ENCODE measurements at places on chromosomes 4 and X.

GRCh38 chr4:110195561-110196205 is 2.7 kb downstream of the ELOVL6 start:
- DNase-seq = peak; percentile 49

- DNase-seq = no peak
These were observed 115.0 kb downstream of the AGTR2 start for GRCh38 chrX:116285501-116285900.

DNA sequence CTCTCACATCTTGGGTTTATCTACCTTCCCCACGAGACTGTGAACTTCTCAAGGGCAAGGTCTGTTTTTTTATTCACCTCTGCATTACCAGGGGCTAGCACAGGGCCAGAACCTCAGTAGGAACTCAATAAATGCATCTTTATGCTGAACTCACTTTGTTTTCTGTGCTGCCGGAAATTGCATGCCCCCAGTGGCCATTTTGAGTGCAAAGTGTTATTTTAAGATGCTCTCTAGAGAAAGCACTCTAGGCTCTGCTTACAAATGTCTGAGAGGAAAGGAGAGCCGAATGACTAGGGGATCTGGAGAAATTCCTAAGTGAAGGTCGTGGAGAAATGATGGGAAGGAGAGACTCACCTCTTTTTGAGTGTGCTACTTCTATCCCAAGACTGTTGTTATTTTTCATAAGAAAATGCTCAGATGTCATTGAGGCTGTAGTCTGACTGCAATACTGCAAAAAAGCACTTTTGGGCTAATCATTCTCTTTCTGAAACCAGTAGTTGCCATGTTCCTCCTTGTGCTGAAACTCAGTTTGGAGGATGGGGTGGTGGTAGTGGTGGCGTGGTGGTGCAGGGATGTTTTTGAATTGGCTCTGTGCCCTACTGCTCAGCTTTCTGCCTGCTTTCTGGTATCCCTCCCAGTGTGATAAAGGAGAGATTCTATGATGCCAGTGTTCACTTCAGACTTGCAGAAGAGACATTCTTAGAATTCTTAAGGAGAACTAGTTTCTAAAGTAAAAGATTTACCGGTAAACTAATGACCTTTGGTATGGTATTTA is 41.3 kb downstream of the DOCK11 start:
- no peak for DNase-seq

DNA sequence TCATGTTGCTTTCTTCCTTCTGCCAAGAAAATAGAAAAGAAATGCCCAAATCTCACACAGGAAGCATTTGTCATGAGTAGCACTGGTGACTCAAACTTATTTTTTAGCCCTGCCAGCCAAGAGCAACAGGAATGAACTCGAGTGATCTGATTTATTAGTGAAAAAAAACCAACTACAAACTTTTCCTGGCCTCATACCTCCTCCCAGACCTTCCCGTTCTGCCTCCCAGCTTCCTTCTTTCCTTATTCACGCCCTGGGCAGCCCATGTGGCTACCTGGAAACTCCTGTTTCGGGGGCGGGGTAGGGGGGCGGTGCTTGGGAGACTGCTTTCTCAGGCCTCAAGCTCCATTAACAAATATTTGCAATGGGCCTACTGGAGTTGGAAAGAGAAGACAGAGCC is 178.5 kb downstream of the NHS start:
- peak; percentile 41 for DNase-seq

- DNase-seq = no peak
These were observed 1.2 kb downstream of the TRIML2 start for GRCh38 chr4:188107931-188108843.

DNA sequence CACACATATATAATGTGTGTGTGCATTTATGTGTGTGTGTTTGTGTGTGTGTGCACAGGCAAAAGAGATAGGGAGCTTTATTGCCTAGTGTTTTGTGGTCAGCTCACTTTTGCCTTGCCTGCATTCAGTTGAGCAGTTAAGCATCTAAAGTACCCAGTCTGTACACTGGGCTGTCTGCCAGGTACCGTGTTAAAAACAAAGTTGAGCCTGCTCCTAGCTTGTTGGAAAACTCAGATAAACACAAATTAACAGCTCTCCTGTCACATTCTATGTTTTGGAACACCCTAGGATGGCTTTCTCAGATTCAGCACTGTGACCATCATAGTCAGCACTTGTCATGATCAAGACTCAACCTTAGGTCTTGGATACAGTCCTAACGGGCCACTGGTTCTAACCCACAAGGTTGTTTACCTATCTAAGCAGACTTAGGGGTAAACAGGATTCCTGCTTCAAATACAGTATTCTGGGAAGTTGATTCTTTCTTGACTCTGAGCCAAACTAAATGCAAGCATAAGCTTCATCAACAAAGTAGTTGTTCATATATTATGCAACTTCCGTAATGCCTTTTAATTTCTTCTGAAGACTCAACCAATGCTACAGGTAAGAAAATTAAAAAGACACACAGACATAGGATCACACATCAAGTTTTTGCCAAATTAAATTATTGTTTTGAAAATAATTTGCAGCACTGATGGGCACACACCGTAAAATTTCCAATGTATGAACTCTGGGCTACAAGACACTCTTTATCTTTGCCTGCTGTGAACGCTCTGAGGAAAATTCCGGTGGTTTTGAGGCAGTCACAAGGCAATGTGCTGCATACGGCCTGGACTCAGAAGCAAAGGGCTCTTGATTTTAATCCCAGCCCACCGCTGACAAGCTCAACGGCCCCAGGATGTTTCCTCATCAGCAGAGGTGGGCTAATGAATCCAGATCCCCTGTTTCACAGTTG is 11.3 kb upstream of the CD99 start:
- DNase-seq = no peak

- no peak for DNase-seq
These were observed 825 bp upstream of the RASGEF1B start for GRCh38 chr4:81472281-81473182.

GRCh38 chrX:50202539-50202938 is 1.7 kb upstream of the AKAP4 start:
- DNase-seq = no peak

DNA sequence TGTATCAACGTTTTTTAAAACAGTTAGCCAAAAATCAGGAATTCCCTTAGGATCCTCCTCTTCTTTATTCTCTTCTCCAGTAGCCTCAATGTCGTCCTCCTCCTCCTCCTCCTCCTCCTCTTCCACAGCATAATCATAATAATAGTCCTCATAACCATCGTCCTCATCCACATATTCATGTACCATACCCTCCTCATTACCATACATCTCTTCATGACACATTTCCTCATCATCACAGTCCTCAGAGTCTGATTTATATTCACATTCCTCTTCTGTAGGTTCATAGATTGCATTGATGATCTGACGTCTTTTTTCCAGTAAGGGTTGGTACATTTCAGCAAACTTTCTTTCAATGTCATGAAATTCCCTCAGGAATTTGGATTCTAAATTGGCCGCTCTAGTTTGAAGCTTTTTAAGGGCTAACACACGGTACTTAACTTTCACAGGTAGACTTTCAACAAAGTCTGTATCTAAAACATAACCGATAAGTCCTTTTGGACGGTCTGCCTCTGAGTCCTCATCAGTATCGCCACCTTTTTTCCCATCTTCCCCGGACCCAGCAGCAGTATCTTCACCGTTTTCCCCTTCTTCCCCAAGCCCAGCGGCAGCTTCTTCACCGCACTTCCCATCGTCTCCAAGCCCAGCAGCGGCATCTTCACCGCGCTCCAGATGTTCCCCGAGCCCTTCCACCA is 771 bp downstream of the NAP1L2 start:
- no peak for DNase-seq

DNA sequence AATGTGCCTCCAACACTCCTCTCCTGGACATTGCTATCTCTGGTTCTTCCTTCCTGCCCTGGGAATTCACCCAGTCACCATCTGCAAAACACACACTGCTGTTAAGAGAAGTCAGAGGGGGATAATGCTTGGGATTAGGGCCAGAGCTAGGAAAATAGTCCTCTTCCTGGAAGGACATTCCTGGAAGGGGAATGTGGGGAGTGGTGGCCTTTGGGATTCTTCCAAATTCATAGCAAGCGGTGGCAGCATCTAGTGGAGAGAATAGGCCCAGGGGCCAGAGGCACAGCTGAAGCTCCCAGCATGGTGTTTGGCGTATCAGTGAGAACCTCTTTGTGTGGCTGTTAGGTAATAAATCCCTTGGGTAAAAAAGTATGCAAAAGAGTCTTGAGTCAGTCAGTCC is 34.3 kb downstream of the SHROOM4 start:
- DNase-seq = no peak

DNA sequence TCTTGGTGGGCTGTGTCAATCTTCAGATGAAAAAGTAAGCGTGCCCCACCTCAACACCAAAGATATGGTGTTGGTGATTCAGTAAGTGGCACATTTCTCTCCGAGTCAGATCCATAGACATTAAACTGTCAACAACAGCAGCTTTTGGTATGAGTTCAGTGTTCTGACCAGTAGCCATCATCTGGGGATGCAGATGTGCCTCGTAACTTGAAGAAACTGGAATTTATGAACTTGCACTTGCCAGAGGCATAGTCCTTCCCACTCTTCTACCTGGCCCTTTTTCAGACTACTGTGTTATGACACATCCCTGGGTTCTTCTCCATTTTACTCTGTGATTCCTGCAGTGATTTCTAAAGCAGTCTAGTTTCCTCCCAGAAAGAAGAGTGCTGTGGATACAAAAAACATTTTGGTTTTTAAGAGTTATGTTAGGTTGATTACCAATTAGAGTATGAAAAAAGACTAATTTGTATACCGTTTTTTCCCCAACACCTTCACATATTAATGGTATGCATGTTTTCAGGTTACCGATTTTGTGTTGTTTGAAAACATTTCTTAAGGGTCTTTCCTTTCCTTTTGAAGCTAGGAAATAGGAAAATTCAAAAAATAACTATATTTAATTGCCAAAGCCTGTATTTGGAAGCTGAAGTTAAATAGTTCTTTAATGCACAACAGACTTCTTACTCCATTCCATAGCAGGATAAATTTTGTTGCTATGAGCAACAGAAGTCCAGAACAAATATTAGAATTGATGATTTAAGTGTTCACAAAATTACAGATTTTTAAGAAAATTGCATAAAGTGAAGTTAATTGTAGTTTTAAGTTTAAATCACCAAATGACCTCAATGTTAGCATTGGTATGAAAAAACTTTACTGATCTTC is 39.3 kb downstream of the NUDT6 start:
- no peak for DNase-seq
